MCF 10A (cell line): ENCODE measurements at places on chromosomes 12 and 14. TPM values are rescaled to one million over a fixed set of nuclear protein-coding genes. Genes with fewer than 3 reads are reported as not detected.

BBOF1 gene
- 2.0 and 4.2 TPM in 2 replicates for total RNA-seq

KCNK10 gene
- not detected in 2 replicates for total RNA-seq

GPR84 gene
- 0.17 TPM in 1 of 2 replicates, not detected in the other for total RNA-seq

SYNJ2BP gene
- 12.6 and 20.0 TPM in 2 replicates for total RNA-seq

OR11G2 gene
- not detected in 2 replicates for total RNA-seq

EP400 gene
- 52.4 and 54.8 TPM in 2 replicates for total RNA-seq

FAM186B gene
- total RNA-seq, result 0.30 and 0.64 TPM in 2 replicates

DLK1 gene
- not detected in 2 replicates for total RNA-seq

LMNTD1 gene
- not detected in 2 replicates for total RNA-seq

COCH gene
- total RNA-seq, result 0.23 TPM in 1 of 2 replicates, not detected in the other

DNA sequence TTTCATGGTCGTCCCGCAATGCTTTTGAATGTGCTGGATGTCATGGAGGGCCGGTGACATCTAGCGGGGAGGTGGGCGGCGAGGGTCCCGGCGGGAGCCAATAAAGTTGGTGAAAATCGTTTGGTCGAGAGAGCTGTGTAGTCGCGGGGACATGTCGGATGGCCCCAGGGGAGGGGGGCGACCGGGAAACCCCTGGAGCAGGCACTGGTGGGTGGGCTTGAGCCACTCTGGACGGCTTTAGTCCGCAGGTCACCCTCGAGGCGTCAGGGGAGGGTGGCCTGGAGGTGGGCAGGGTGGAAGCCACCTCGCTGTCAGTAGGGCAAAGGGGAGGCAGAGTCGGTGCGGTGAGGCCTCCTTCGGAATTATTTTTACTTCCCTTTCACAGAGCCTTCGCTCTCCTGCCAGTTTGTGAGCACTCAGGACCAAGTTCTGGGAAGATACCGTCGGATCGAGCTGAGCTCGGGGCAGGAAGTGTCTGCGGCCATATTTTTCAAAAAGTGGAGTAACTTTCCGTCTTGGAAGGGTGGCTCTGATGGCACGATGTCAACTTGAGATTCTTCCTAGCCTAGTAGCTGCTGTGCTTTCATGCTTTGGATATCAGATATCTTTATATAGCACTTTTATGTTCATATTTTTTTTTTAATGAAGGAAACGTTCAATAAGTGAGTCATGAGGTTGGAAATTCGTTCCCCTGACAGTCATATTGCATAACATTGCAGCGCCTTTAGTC, 28.2 kb downstream of the WBP11 start:
- DNase-seq, result peak; percentile 70

- DNase-seq, result no peak
Observed at GRCh38 chr12:124242529-124243065, 52.3 kb upstream of the RFLNA start.

- DNase-seq, result no peak
Observed at GRCh38 chr14:61877035-61877390, 114.8 kb downstream of the SNAPC1 start.

DNA sequence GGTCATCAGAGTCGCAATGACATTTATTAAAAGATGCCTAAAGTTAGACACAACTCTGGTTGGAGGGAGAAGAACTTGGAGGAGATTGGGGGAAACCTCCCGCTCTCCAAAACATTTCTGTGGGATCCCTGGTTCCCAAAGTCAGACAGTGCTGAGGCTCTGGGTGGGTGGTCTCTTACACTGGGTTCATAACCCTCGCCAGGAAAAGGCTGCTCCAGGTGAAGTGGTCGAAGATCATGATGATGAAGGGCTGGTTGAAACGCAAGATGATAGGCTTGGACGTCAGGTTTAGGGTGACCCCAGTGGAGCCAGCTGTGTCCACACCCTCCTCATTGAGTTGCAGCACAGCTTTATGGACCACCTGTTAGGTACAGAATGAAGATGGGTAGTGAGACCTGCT, 11.2 kb upstream of the SERPINA10 start:
- no peak for DNase-seq

DNA sequence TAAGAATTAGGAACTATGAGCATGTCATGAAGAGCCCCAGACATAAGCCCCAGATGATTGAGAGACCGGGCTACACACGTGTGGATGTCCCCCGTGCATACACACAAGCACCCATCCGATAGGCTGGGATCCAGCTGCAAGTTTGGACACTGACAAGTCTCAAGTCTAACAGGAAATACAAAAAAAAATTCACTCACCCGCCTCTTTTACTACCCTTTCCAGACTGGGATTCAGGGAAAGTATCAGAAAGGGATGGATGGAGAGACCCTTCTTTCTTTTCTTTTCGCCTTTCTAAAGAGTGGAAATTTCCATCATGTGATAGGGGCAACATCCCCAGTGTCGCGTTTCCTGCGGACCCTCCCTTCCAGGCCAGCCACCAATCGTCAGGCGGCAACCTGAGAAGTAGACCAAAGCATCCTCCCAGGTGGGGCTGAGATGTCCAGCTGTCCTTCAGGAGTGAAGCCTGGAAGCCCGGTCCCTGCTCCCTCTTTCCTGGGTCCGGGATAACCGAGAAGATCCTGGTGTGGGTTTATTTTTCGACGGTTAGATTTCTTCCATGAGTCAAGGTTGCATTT, 6.4 kb upstream of the SLC38A4 start:
- DNase-seq, result no peak

GRCh38 chr14:83568141-83568540, 1961.8 kb upstream of the FLRT2 start:
- peak; percentile 17 for DNase-seq

DNA sequence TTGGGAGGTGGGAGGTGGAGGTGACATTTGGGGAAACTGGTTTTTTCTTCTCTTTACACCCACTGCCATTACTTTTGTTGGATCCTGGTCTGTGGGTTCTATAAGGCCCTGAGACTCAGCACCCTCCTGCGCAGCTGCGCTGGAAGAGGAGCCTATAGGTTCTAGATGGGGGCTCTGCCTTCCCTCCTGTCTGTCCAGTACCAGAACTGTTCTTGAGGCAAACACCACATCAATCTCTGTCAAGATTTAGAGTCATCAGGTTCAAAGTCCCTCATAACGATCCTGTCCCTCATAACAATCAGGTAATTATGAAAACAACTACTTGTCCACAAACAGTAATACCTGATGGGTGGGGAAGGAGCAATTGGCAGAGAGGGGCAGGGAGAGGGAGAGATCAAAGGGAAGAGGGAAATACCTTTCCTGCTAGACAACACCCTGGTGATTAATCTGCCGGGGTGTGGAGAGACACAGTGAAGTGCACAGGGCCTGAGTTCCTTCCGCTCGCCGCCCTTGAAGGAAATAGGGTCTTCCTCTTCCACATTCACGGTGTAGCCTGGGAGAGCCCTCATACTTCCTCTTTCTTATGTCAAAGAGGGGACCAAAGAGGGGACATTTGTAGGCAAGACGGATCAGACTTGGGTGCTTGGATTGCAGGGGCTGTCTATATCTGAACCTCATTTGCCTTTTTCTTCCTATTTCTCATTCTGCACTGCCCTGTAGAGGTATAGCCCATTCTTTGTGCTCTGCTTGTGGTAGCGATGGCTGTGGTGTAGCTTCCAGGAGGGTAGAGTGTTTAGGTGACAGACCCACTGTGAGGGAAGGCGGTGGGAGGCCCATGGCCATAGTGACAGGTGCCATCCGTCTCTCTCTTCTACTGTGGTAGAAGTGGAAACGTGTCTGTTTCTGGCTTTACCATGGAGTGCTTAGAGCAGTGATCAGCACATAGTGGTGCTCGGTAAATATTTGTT, 12.6 kb downstream of the GPRC5A start:
- peak; percentile 44 for DNase-seq

GRCh38 chr12:20472102-20472782, 103.9 kb downstream of the PDE3A start:
- no peak for DNase-seq

- DNase-seq, result no peak
Observed at GRCh38 chr14:35331605-35332516, 39.7 kb downstream of the PSMA6 start.

- DNase-seq, result no peak
Observed at GRCh38 chr12:52413782-52414345, 7.7 kb upstream of the KRT82 start.

DNA sequence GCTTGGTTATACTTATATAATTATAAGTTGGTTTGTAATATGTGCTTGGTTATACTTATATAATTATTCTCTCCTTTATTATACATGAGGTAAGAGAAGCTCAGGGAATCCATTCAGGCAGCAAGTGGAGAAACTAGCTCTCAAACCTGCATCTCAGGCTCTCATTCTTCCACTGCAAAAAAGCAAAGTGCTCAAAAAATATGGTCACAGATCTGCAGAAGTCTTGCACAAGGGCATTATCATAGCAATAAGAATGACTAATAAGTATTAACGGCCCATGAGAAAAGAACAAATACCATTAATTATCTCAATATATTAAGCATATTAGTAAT, 476 bp upstream of the TRAFD1 start:
- no peak for DNase-seq

DNA sequence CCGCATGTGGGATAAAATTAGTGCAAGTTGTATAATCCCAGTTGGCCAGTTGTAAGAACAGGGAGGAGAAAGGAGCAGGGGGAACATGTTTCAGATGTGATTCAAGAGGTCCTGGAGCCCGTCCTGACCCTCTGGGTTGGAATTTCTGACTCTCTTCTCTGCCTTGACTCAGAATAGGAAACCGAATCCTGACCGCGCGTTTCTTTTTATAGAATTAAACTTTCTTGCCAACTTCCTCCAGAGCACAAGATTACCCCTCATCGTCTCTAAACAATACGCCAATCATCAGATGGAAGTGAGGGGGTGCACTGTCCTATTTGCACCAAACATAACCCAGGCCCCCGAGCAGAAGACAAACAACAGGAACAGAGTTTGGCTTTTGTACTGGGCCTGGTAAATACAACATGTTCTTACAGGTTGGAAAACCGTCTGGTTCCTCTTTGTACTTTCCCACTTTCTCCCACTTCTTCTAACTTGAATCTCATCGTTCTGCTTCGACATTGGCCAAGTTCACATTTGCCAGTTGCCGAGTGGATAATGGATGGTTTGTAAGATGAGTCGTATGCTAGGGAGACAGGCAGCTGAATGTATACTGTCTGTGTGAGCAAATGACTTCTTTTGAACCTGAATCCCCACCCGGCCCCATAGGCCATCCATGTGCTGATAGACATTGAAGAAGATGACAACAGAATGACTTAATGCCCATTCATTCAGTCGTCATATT, 42.6 kb upstream of the MED13L start:
- DNase-seq, result peak; percentile 73

GRCh38 chr14:47365233-47365632, 310.2 kb downstream of the MDGA2 start:
- DNase-seq, result no peak

- DNase-seq, result no peak
Observed at GRCh38 chr12:59298296-59298695, 297.5 kb upstream of the SLC16A7 start.

DNA sequence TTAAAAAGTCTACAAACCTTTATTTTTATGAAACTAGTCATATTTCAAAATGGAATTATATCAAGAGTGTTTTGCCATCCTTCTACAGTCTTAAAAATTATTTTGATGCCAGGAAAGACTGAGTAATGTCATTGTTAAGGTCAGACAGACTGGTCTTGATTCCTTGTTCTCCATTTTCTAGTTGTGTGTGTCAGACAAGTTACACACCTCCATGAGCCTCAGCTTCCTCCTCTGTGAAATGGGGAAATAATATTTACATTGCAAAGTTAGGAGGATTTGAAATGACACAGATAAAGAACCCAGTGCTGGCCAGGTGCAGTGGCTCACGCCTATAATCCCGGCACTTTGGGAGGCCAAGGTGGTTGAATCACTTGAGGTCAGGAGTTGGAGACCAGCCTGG, 47.4 kb upstream of the ELK3 start:
- DNase-seq, result no peak

GRCh38 chr14:95319312-95320077, at the start of gene CLMN:
Gene CLMN, minus strand, starts transcription at chr14:95319908. Its CDS starts 116 bp downstream, at chr14:95319792.
- DNase-seq, result peak; percentile 34

DNA sequence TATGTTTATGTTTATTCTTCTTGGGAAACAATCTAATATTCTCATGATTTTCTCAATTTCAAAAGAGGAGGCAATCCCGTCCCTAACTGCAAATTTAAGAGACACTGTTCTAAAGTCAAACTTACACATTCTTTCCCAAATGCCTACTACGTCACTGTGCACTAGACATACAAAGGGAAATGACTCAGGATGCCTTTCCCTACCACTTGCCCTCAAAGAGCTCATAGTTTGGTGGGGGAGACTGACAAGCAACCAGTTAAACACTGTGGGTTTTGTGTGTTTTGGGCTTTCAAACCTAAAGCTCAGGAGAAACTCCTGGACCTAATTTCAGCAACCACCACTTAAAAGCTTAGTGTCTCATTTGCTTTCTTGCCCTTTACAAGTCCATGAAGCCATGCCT, 58.4 kb downstream of the ATP2B1 start:
- DNase-seq, result no peak

GRCh38 chr12:123388951-123389559, 5.1 kb downstream of the KMT5A start:
- DNase-seq, result no peak

DNA sequence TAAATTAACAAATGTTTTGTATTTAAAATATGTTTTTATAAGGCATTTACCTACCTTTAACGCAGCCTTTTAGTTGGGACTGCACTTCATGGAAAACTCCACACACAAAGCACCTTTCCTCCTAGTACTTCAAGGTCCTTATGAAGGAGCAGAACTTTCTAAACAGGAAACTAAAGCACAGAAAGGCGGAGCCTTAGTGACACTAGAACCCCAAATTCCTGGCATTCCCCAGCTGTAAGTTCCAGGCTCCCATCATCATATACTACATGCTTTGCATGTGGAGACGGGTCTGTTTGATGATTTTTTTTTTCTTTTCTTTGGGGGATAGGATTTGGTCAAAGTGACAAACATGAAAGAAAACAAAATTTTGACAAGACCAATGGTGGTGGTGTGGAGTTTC, 39.5 kb downstream of the STXBP6 start:
- DNase-seq, result no peak

DNA sequence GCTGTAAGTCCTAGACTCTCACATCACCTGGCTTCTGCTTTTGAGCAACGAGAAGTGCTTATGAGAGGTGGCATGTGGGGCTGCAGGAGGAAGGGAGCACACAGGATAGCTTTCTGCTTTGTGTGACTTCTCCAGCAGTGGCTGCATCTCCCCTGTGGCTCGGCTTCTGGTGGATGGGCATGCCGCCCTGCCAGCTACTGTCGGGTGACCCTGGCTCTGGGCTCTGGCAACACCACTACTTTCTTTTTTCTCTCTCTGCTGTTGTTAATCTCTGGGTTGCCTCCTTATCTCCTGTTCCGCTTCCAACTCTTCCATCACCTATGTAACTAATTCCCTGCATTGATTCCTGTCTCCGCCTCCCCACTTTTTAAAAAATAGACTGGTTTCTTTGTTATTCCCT, 209.1 kb upstream of the DAAM1 start:
- DNase-seq, result no peak
